ENCODE measurements at places on chromosomes 16 and 17.

GRCh38 chr17:66461343-66461995 lies 159.1 kb downstream of the PRKCA start:
- no peaks in the 10 kb centered on the region for H3K36me3 ChIP-seq
- H3K27ac ChIP-seq: no peak overlapping the region
- no peaks in the 10 kb centered on the region for H3K27me3 ChIP-seq
- no peaks in the 10 kb centered on the region for H3K4me1 ChIP-seq
- no peak overlapping the region for H3K4me3 ChIP-seq

DNA sequence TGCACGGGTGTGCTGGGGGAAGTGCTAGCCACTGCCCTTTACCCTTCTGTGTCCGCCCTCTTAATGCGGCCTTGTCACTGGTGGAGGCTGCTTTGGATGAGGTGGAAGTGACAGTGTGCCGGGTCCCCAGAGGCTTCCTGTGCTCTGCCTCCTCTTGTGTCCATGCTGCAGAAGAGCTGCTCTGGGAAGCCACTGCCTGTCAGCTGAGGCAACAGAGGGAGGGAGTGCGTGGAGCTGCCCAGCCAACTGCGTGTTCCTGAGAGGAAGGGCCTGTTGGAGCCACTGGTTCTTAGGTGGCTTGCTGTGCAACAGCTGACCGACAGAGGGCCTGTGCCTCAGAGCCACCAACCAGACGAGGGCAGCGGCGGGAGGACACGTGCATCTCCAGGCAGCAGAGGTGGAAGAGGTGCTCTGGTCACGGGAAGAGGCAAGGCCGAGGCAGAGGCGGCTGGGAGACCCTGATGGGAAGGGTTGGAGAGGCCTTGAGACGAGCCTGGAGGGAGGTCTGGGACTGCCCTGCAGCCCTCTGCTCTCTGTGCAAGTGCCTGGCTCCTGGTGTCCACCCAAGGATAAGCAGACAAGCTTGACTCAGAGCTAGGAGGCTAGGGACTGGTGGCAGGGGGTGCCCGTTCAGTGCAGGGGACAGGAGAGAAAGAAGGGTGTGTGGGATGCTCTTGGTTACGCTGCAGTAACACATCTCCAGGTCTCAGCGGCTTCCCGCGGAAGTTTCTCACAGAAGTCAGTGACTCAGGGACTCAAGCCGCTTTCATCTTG lies 25.4 kb downstream of the B9D1 start:
- no peak overlapping the region for H3K4me3 ChIP-seq
- H3K27me3 ChIP-seq: no peaks in the 10 kb centered on the region
- no peaks in the 10 kb centered on the region for H3K4me1 ChIP-seq

DNA sequence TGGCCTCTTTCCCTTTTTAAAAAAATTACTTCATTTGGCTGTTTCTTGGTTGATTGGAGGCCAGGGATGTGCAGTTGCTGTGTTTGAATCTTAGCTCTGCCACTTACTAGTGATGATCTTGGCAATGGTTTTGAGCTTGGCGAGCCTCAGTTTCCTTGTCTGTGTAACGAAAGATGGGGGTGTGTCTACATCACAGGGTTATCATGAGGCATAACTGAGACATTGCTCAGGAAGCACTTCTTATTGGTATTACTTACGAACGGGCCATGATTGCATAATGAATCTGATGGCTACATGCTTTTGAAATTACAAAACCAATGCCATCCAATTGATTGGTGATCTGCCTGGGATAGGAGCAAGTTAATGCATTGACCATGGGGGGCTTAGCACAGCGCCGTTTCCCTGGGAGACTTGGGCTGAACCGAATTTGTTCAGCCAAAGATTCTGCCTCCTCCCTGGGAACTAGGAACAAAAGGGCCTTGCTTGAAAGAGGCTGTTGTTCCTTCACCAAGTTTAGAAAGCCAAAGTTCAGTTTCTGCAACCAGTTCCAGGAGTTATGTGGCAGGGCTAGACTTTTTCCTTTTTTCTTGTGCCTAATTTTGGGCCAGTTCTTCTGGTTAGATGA lies 21.9 kb downstream of the CMIP start:
- H3K27me3 ChIP-seq: no peaks in the 10 kb centered on the region
- H3K36me3 ChIP-seq: peaks cover 2% of the 10 kb centered on the region
- no peak overlapping the region for H3K4me3 ChIP-seq

DNA sequence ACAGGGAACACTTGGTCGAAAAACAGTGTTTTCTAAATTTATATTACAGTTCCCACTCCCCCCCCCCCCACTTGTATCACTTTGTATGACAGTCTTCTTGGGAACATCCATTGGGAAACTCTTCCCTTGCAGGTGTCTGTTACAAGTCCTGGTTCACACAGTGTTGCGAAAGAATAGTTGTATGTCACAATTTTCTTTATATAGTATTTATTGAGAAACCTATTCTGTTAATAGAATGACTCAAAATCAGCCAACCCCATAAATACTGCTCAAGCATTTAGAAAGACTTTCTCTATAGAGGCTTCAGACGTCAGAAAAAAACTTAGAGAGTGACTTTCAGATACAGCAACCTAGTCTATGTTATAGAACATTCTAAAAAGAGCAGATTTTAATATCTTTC lies 414.4 kb downstream of the WWOX start:
- H3K4me1 ChIP-seq: no peaks in the 10 kb centered on the region
- no peaks in the 10 kb centered on the region for H3K27me3 ChIP-seq
- no peaks in the 10 kb centered on the region for H3K36me3 ChIP-seq
- no peak overlapping the region for H3K4me3 ChIP-seq
- DNase-seq: no peak

DNA sequence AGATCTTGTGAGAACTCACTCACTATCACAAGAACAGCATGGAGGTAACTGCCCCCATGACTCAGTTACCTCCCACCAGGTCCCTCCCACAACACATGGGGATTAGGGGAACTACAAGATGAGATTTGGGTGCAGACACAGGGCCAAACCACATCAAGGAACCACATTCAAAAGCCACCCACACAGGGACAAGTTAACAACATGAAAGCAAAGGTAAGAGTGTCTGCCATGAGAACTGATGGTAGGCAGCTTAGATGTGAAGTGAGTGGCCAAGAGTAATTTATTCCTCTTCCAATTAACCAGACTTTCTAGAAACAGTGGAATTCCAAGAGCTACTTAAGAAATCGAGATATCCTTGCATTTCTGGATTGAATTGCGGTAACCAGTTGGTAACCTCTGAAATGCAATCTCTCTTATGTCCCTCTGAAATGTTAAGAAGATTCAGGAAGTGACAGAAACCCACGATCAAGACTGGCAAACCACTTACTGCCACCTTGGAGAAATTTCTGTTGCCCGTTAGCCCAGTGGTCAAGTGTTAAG lies 167.4 kb upstream of the CACNG5 start:
- H3K36me3 ChIP-seq: no peaks in the 10 kb centered on the region
- H3K27ac ChIP-seq: no peak overlapping the region
- no peak overlapping the region for H3K4me3 ChIP-seq
- H3K27me3 ChIP-seq: no peaks in the 10 kb centered on the region

DNA sequence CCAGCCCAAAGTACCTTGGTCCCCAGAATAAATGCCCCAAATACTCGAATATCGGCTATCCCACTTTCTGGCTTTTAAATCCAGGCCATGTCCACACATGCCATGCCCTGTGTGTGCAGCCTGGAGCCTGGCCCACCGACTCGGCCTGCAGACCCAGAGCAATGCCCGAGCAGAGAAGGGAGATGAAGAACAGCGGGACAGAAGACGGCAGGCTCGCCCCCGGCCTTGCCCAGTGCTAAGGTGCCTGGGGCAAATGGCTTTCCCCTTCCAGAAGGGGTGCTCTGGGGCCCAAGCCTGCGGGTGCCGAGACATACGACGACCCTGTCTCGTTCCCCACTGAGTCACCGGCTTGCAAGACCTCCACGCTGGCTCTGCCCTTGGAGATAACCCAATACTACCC lies 8.0 kb downstream of the CLUH start:
- DNase-seq: no peak
- H3K36me3 ChIP-seq: peaks cover 30% of the 10 kb centered on the region
- no peak overlapping the region for H3K4me3 ChIP-seq
- H3K4me1 ChIP-seq: peaks cover 46% of the 10 kb centered on the region

DNA sequence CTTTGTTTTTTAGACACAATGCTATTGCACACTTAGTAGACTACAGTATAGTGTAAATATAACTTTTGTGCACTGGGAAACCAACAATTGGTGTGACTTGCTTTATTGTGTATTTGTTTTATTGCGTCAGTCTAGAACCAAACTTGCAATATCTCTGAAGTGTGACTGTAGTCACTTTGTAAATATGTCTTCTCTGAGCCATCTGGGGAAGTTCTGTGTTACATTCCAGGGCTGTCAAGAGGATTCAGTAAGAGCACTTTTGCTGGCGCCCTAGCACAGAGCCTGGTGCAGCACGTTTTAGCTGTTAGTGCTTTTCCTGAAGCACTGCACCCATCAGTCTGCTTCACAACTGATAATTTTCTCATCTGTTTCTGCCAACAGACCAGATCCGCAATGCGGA lies 73.2 kb downstream of the NT5M start:
- H3K27ac ChIP-seq: no peak overlapping the region
- no peak for DNase-seq
- H3K36me3 ChIP-seq: no peaks in the 10 kb centered on the region
- H3K4me3 ChIP-seq: no peak overlapping the region

- H3K36me3 ChIP-seq: no peaks in the 10 kb centered on the region
- peaks cover 20% of the 10 kb centered on the region for H3K4me1 ChIP-seq
- no peaks in the 10 kb centered on the region for H3K27me3 ChIP-seq
- DNase-seq: no peak
- no peak overlapping the region for H3K4me3 ChIP-seq
These were observed 1.5 kb upstream of the PRKCA start for GRCh38 chr17:66300956-66301355.

- H3K4me1 ChIP-seq: no peaks in the 10 kb centered on the region
- no peak overlapping the region for H3K27ac ChIP-seq
- no peak for DNase-seq
- no peak overlapping the region for H3K4me3 ChIP-seq
- H3K27me3 ChIP-seq: no peaks in the 10 kb centered on the region
- H3K36me3 ChIP-seq: no peaks in the 10 kb centered on the region
These were observed 113.8 kb downstream of the ABCC12 start for GRCh38 chr16:48041981-48042421.

DNA sequence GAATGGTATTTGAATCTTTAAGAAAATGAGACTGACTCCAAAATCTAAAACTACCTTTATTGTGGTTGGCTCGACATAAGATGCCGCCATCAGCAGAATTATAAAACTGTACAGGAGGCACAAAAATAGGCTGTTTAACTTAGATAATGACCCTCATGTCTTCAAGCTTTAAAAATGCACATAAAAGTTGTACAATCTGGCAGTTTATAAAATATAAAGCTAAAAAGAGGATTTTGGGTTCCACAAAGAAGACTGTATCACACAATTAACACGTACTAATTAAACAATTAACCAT lies 18.6 kb upstream of the ICAM2 start:
- peaks cover 30% of the 10 kb centered on the region for H3K36me3 ChIP-seq
- DNase-seq: no peak
- H3K27ac ChIP-seq: no peak overlapping the region
- no peaks in the 10 kb centered on the region for H3K4me1 ChIP-seq
- H3K4me3 ChIP-seq: no peak overlapping the region

DNA sequence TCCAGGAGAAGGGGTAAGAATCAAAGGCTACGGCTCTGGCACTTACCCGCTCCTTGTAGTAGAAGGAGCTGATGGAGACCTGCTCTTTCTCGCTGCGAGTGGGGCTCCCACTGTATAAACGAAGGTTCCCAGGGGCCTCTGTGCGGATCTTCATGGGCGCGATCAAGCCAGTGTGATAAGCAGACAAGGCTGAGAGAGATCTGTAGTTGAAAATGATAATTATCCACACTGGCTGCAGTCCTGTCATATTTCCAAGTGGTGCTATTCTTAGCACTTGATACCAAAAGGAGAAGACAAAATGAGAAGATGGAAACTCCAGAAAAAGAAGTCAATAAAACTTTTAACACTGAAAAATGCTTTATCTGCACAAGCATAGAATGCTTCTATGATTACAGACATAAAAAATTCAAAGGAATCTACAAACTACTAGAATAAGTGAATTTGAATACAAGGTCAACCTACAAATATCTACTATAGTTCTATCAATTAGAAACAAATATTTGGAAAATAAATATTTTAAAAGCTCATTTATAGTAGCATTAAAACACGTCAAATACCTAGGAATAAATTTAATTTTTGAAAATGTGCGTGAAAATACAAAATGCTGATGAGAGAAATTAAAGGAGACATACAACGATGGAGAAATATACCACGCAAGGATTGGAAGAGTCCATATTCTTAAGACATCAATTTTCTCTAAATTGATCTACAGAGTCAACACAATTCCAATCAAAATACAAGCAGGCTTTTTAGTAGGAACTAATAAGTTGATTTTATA lies 80.8 kb downstream of the WDR59 start:
- H3K4me3 ChIP-seq: no peak overlapping the region
- H3K4me1 ChIP-seq: no peaks in the 10 kb centered on the region
- no peak for DNase-seq
- no peak overlapping the region for H3K27ac ChIP-seq

DNA sequence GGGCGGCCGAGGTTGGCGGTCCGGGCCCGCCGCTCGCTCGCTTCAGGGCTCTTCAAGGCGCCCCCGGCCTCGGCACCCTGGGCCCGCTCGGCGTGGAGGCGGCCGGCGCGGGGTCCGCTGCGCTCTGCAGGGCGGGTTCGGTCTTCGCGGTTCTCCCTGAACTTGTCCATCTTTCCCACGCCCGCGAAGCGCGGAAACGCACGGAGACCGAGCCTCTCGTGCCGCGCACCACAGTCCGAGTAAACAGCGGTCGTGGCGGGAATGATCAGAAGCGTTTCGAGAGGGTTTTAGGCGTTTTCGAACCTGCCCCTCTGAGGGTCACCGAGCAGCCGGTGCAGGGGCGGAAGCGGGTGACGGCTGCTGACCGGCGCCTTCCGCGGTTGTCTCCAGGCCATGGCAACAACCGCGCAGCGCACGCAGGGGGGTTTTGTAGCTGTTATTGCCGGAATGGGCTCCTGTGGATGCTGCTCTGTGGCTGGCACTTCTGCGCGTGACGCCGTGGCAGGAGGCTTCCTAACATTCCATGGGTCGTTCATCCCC lies 414 bp downstream of the NARF start:
- H3K27me3 ChIP-seq: no peaks in the 10 kb centered on the region
- DNase-seq: peak; percentile 58
- peak overlapping the region; percentile 61 for H3K4me3 ChIP-seq
- H3K36me3 ChIP-seq: peaks cover 29% of the 10 kb centered on the region

DNA sequence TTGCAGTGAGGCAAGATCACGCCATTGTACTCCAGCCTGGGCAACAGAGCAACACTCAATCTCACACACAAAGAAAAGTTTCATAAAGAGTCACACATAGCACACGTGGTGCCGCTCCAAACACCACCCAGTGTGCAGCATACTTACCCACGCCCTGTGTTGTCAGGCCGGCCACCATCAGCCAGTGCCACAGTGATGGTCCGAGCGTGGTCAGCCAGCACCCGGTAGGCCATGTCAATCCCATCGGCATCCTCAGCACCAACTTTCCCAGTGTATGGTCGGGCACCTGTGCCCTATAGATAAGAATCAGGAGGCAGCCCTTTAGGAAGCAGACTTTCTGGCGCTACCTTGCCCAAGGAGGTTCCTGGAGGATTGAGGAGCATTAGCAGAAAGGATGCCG lies 17.7 kb upstream of the EXOSC6 start:
- no peak overlapping the region for H3K4me3 ChIP-seq
- H3K27ac ChIP-seq: no peak overlapping the region
- no peaks in the 10 kb centered on the region for H3K4me1 ChIP-seq
- no peak for DNase-seq
- H3K36me3 ChIP-seq: peaks cover 48% of the 10 kb centered on the region

- no peak overlapping the region for H3K27ac ChIP-seq
- no peak overlapping the region for H3K4me3 ChIP-seq
- no peaks in the 10 kb centered on the region for H3K4me1 ChIP-seq
- no peaks in the 10 kb centered on the region for H3K36me3 ChIP-seq
These were observed 30.3 kb upstream of the KIF2B start for GRCh38 chr17:53792451-53792850.

All from natural killer cell (primary cell).